ENCODE measurements at places on chromosomes 1 and 21.

- no peaks in the 10 kb centered on the region for H3K4me1 ChIP-seq
- no peaks in the 10 kb centered on the region for H3K27me3 ChIP-seq
- DNase-seq = no peak
- H3K36me3 ChIP-seq = no peaks in the 10 kb centered on the region
These were observed 8.6 kb downstream of the UBE2U start for GRCh38 chr1:64212031-64212430.

GRCh38 chr1:14661222-14661621, 62.7 kb downstream of the KAZN start:
- no peak for DNase-seq
- H3K4me1 ChIP-seq = peaks cover 4% of the 10 kb centered on the region

DNA sequence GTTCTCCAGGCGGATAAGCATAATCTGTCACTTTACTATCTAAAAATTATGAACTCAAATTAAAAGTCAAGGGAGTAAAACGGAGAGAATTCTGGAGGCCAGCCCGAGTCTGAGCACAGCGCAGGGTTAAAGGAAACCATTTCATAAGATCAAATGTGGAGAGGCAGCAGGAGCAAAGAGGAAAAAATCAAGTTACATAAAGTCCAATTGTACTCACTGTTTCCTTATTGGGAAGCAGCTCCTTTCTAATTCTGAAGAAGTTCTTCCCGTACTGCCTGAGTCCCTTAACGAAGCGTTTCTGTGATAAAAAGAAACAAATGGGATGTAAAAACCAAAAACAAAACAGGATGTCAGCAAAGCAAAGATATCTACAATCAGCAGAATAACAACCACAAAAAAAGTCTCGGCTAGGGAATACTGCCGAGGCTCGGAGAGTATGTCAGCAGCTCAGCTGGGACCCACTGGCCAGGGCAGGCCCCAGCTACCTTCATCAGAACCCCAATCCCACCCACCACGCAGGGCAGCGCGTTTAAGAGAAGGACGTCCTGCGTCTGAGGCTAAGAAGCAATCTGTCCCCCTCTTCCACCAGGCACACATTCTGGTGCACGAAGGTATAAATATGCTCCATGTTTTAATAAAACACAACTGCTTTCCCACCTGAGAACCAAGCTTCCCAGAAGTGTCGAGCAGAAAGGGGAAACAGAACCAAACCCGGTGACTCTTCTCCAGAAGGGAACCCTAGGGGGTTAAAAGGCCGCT, 104.8 kb downstream of the SLC45A1 start:
- peaks cover 6% of the 10 kb centered on the region for H3K4me1 ChIP-seq
- no peak overlapping the region for H3K27ac ChIP-seq
- DNase-seq = peak; percentile 24
- no peaks in the 10 kb centered on the region for H3K27me3 ChIP-seq

DNA sequence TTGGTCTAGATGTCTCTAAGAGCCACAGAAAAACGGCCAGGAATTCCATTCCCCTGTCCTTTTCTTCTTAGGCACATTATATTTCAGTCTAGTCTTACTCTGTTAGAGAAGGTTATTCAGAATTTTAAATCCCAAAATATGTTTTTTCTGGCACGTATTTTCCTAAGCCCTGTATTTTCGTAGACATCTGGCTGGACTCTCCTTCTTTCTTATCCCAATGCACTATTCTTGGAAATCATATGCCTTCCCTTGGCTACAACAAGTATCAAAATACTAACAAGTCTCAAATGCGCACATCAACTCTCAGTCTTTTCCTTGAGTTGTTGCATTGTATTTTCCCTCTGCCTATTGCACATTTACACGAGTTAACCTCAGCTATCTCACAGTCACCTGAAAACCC, 96.2 kb downstream of the DPYD start:
- no peak overlapping the region for H3K27ac ChIP-seq
- no peaks in the 10 kb centered on the region for H3K27me3 ChIP-seq
- no peaks in the 10 kb centered on the region for H3K4me1 ChIP-seq
- H3K4me3 ChIP-seq = no peak overlapping the region
- peaks cover 17% of the 10 kb centered on the region for H3K36me3 ChIP-seq

- DNase-seq = peak; percentile 42
- peaks cover 46% of the 10 kb centered on the region for H3K4me1 ChIP-seq
- peak overlapping the region; percentile 16 for H3K27ac ChIP-seq
- no peaks in the 10 kb centered on the region for H3K36me3 ChIP-seq
These were observed 88.5 kb downstream of the GPR88 start for GRCh38 chr1:100626397-100626796.

- peaks cover 52% of the 10 kb centered on the region for H3K4me1 ChIP-seq
- DNase-seq = peak; percentile 100
- peak overlapping the region; percentile 57 for H3K4me3 ChIP-seq
These were observed 3.6 kb upstream of the RASSF5 start for GRCh38 chr1:206503591-206504362.

- no peak for DNase-seq
- no peaks in the 10 kb centered on the region for H3K36me3 ChIP-seq
- no peaks in the 10 kb centered on the region for H3K4me1 ChIP-seq
- H3K4me3 ChIP-seq = no peak overlapping the region
These were observed 63.1 kb downstream of the PLPPR4 start for GRCh38 chr1:99327357-99327756.
